HuH-7.5 (cell line): ENCODE measurements at places on chromosomes 3 and 15.
A peak's percentile ranks its signal among the peaks of the same experiment; 100 is the strongest.

DNA sequence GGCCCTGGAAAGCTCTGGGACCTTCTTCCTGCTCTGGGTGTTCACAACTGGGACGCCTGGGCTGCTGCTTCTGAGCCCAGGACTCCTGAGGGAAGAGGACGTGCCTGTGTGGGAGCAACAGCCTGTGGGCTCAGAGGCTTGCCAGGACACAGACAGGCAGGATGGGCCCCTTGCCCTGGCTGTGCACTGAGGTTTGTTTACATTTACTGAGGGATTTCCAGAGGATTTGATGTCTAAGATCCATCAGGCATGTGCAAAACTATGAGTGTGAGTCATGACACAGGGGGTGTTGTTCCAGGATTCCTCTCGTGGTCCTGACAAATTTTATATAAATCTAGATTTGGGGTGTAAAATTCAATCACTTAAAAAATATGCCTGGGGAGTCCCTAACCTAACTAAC, 10.6 kb downstream of the CCR9 start:
- no peak for DNase-seq

GRCh38 chr15:90873998-90874605, 5.7 kb downstream of the FURIN start:
- DNase-seq, result peak; percentile 97

GRCh38 chr3:159113221-159113875, 311.5 kb downstream of the MFSD1 start:
- DNase-seq, result no peak

DNA sequence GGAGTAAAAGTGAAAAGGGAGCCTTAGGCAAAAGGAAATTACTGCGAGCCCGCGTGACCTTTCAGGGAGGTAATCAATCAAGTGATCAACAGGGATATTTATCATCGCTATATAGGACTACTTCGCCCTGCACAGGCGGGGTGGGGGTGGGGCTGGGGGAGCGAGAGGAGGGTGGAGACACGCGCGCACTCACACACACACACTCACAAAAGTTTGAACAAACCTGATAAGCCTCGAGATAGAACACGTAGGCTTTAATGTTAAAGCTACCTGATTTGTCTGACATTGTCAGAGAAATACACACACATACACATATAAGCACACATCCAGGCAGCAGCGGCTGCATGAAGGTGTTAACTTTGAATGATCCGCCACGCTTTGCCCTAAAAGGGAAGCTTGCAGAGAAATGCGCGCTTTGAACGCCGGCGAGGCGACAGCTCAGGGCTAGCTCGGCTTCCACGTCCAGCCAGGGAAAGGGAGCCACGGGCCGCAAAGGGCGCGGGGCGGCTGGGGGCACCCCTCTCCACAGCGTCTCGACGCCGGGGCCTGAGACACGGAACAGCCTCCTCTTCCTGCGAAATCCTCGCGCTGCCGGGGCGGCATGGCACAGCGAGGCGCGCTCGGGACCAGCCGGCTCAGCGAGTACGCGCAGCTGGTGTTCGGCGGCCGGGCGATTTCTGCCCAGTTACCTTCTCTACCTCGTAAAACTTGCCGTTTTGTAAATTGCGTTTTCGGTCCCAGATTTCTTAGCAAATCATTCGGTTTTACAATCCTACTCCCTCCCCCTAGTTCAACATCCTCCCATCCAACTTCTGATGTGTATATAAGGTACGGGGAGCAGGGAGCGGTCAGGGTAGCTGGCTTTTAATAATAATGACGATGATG, 4.8 kb upstream of the MECOM start:
- peak; percentile 73 for DNase-seq

DNA sequence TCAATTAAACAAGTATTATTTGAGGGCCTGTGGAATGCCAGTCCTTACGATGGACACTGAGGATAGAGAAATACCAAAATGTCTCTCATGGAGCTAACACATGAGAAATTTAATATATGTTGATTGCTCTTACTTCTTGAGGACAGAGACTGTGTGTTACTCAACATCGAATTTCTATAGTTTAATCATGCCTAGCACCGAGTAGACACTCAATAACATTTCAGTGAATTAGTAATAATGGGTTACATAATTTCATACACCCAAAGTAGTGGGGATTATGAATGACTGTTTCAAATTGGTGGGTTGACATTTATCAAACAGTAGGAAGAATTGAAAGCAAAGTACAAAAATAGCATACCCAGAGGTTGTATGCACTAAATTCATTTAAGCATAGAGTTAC, 11.2 kb downstream of the FMN1 start:
- DNase-seq, result no peak

GRCh38 chr3:115099134-115099985, 47.7 kb downstream of the ZBTB20 start:
- no peak for DNase-seq

- DNase-seq, result no peak
Measured at GRCh38 chr3:140375002-140375401, 302.9 kb upstream of the TRIM42 start.

- DNase-seq, result peak; percentile 80
Measured at GRCh38 chr3:11774296-11774877, 72.3 kb downstream of the TAMM41 start.

- no peak for DNase-seq
Measured at GRCh38 chr15:75666823-75667501, 19.2 kb downstream of the SNX33 start.

GRCh38 chr15:92725171-92725570, 69.6 kb upstream of the FAM174B start:
- DNase-seq, result no peak

DNA sequence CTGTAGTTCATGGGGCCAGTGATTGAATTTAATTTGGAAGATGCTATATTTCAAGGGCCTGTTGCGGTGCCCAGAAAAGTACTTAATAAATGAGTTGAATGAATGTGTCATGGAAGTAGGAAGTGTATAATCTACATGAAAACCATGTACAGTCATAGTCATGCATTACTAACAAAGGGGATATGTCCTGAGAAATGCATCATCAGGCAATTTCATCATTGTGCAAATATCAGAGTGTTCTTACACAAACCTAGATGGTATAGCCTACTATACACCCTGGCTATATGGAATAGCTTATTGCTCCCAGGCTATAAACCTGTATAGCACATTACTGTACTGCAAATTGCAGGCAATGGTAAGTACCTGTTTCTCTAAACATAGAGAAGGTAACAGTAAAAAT, 10.7 kb upstream of the MYO5C start:
- DNase-seq, result no peak

DNA sequence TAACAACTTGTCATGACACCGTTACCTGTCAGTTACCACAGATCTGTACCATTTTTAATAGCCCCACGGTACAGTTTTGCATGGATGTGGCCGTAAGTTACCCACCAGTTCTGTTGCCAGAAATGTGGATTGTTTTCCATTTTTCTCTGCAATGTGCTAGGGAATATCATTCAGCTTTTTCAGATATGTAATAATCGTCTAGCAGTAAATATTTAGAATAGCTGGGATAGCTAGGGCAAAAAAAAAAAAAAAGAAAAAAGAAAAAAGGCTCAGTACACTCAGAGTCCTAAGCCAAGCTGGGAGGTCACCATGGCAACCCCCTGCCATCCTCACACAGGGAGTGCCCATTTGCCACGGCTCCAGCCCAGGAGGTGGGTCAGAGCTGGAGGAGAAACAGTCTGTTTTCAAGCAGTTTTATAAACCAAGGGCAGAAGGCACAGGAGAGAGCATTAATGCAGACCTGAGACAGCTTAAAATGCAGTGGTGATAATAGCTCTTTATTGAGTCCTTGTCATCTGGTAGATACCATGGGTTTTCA, 25.2 kb downstream of the PAQR5 start:
- DNase-seq, result no peak

GRCh38 chr15:59543721-59544547, 67.6 kb upstream of the GCNT3 start:
- no peak for DNase-seq

DNA sequence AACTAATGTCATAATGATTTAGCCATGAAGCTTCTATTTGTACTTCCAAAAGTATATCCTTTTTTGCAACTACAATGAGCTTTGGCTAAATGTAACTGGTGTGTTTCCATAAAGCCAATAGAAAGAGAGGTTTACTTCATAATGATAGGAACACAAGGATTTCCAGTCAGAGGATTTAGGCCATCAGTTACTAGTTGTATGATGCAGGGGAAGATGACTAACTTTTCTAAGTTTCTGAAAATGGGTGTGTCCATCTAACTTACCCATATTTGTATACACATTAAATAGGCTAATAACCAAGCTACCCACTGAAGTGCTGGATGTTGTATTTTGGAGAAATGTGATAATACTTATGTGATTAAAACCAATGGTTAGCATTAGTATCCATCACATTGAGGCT, 55.7 kb downstream of the SLC4A7 start:
- DNase-seq, result no peak

DNA sequence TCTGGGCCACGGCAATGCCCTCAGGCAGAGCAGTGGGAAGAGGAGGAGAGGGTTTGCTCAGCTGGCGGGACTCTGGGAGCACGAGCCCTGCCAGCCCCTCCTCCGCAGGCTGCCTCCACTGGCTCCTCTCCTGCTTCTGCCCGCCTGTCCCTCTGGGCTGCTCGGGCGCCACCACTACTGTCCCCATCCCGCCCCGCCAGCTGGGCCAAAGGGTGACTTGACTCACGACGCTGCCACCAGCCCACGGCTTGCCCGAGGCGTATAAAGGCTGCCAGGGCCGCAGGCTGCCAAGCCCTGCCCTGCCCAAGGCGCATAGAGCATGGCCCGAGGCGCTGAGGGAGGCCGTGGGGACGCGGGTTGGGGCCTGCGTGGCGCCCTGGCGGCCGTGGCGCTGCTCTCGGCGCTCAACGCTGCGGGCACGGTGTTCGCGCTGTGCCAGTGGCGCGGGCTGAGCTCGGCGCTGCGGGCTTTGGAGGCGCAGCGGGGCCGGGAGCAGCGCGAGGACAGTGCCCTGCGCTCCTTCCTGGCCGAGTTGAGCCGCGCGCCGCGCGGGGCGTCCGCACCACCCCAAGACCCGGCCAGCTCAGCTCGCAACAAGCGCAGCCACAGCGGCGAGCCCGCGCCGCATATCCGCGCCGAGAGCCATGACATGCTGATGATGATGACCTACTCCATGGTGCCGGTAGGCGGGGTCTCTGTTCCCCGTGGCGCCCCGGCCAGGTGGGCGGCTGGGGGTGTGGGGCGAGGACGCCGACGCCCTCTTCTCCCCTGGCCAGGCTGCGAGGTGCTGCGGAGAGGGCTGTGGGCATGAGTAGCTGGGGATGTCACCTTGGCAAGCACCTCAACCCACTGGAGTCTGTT, at the start of gene GLDN:
TSS of gene GLDN (plus strand) at position 290 of the 861 bp plus-strand sequence. CDS start at position 320, 30 bp downstream.
- DNase-seq, result peak; percentile 23

- no peak for DNase-seq
Measured at GRCh38 chr15:34813446-34814190, 18.3 kb upstream of the ACTC1 start.

DNA sequence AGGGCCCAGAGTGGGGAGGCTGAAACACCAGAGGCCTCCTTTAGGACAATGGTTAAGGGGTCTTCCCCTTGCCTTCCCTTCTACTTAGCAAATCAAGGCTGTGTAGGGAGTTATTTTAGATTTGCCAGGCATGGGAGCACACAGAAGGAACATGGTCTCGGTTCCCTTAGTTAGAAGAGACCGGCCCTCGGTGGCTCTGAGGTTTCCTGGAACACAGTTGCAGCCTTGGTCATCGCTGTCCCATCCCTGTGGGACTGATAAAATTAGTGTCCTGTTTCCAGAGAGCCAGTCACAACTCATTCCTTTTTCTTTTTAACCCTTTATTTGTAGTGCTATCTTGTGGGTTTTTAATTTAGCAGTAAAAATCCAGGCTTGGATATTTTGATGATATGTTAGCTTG, 81.4 kb downstream of the CRTC3 start:
- no peak for DNase-seq

DNA sequence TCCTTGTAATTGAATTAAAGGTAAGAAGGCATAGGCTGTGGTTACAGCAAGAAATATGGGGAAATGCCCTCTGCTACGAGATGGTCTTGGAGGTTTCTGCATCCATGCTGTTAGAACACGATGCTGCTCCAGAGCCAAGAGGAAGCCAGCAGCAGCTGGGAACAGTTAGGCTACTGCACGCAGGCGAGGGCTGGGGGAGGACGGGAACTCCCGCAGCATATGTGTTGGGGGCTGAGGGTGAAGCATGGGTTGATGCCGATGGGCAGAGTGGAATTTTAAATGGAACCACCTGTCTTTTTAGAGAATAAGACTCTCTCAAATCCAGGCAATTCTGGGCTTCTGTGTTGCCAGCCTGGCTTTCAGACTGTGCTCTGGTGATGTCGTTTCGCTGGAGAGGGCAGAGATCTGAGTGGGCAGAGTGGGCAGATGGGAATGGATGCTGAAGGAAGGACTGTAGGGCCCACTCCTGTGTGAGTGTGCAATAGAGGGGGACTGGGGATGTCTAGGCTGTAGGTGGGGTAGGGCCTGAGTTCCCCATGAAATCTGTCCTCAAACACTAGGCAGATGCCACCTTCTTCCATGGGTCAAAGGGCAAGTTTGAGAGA, 417.0 kb upstream of the TPM1 start:
- DNase-seq, result no peak

DNA sequence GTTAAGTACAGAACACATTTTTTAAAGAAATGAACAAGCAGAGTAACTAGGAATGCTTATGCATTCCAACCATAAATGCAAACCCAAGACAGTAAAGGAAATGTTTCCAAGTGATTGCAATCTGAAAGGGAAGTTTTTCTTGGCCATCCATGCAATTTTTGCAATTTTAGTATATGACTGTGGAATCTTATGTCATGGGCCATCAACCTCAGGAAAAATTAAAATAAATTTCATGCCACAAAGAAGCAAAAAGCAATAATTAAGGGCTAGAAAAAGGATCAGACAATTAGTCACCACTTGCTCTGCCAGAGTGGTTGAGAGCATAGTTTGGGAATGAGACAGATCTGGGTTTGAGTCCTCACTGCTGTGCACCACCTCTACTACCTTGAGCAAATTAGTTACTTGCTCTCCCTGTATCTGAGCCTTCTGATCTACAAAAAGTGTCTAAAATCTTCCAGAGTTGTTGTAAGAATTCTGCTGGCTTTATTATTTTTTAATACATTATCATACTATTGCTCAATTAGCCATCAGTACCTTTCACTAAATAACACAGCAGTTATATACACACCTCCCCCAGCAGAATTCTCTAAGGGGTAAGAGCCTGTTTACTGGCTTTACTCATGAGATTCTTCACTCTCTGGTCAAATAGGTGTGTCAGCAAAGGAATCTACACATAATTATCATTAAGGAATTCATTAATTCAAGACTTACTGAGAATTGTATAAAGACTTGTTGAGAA, 49.7 kb upstream of the FBN1 start:
- DNase-seq, result no peak

GRCh38 chr3:141434255-141434654, 52.6 kb upstream of the RASA2 start:
- DNase-seq, result no peak

DNA sequence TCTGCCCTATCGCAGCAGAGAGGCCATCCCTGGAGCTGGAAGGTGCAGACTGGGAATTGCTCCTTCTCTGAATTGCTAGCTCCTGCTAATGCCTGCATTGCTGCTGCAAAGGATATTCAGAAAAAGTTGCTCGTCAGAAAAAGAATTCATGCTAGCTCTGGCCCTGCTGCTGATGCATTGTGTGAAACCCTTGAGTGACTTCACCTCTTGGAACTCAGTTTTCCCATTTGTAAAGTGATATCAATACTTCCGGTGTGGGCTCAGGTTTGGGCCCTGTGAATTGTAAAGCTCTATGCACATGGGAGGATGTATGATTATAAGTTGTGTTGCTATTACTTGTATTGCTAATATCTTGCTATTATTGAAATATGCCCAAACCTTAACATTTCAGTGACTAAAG, 11.4 kb downstream of the SQOR start:
- DNase-seq, result no peak

GRCh38 chr15:68620721-68621527, 42.1 kb downstream of the CORO2B start:
- DNase-seq, result no peak

- DNase-seq, result no peak
Measured at GRCh38 chr15:85583923-85584390, 203.6 kb downstream of the AKAP13 start.
